ENCODE measurements at places on chromosomes 12 and 14.

GRCh38 chr14:38618514-38618913, 362.6 kb upstream of the CLEC14A start:
- no peak for DNase-seq

- DNase-seq, result no peak
Observed at GRCh38 chr12:6345319-6346091, 3.6 kb upstream of the TNFRSF1A start.

DNA sequence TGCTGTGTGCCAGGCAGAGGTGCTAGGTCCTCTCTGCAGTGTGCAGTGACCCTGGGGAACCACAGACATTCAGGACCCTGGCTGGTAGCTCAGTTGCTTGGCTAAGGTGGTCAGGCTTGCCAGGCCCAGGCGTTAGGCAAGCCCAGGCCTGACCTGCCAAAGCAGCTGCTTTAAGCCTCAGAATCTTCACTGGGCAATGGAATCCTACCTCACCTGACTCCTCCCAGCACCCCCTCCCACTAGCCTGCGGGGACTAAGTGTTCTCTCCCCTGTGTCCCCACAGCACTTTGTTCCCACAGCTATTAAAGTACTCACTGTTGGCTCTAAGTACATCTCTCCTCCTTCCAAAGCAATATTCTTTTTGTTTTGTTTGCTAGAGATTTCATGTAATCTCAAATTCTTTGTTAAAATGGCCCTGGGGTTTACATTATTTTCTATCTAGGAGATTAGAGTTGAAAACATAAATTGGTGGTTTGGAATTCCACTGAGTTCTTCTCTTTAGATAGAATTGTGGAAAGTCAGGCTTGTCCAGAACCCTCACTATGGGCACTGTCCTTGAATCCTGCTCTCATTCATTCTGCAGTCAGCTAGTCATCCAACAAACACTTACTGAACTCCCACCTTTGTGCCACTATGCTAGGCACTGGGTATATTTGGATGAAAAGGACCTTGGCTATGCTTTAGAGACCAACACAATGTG, 44.4 kb downstream of the DGLUCY start:
- DNase-seq, result no peak

- DNase-seq, result no peak
Observed at GRCh38 chr14:31024010-31024480, 1.4 kb upstream of the AP4S1 start.

- DNase-seq, result no peak
Observed at GRCh38 chr14:99280066-99280731, 8.2 kb upstream of the BCL11B start.

DNA sequence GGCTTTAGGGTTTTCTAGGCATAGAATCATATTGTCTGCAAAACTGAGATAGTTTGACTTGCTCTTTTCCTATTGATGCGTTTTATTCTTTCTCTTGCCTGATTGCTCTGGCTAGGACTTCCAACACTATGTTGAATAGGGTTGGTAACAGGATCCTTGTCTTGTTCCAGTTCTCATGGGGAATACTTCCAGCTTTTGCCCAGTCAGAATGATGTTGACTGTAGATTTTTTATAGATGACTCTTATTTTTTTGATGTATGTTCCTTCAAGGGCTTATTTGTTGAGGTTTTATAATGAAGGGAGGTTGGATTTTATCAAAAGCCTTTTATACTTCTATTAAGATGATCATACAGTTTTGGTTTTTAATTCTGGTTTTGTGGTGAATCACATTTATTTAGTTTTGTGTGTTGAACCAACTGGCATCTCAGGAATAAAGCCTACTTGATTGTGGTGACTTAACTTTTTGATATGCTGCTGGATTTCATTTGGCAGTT, 478.2 kb downstream of the TMEM117 start:
- no peak for DNase-seq

Data from stimulated activated CD4-positive, alpha-beta T cell treated with anti-CD3 and anti-CD28 coated beads, Interleukin-2, amount 100 ng/mL, for 48 hours (primary cell).